NCI-H1417 treated with DMSO at 0.1 percent for 48 hours (cell line): ENCODE measurements at places on chromosomes 12 and 14.

- no peak for DNase-seq
Observed at GRCh38 chr12:54060975-54061778, 7.5 kb downstream of the HOXC4 start.

DNA sequence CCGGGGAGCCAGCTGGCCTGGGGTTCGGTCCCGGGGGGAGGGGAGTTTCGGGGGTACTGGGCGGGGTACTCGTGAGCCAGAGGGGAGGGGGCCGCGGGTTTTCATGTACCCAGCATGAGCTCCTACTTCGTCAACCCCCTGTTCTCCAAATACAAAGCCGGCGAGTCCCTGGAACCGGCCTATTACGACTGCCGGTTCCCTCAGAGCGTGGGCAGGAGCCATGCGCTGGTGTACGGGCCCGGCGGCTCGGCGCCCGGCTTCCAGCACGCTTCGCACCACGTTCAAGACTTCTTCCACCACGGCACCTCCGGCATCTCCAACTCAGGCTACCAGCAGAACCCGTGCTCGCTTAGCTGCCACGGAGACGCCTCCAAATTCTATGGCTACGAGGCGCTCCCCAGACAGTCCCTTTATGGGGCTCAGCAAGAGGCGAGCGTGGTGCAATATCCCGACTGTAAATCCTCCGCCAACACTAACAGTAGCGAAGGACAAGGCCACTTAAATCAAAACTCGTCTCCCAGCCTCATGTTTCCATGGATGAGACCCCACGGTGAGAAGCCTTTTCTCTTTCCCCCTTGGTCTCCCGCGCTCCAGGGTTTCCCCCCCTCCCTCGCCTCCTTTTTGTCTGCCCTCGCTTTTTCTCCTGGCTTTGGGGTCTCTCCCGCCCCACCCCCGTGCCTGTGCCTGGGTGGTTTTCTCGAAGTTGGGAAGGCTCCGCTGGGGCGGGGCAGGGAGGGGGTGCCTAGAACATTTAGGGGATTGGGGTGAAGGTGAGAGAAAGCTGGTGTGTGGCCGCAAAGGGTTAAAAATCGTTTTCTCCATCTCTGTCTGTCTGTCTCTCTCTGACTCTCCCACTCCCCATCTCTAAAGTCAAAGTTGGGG is 627 bp downstream of the HOXC8 start:
- DNase-seq = no peak

- no peak for DNase-seq
Observed at GRCh38 chr12:125329239-125330102, 264.2 kb downstream of the AACS start.

DNA sequence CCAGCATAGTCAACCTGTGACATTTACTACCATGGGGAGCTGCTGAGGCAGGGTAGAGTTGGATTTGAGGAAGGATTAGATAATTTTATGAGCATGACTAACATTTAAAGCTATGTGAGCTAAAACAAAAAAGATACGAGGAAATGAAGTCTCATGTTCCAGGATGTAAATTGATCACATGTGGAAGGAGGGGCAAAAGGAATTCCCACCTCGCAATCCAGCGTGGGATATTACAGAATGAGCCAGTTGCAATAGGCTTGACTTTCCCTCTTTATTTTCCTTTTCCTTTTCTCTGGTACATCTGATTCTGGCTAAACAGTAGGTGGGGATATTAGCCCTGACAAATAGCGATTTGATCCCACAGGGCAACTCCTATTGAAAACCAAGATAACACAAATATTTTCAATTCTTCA is 214.9 kb upstream of the HMGA2 start:
- no peak for DNase-seq
